ENCODE measurements at places on chromosomes 13 and 19. TPM values are rescaled to one million over a fixed set of nuclear protein-coding genes. Genes with fewer than 3 reads are reported as not detected.

Gene LGALS14
- total RNA-seq = 0.71 TPM

Gene SYT3
- 0.77 TPM for total RNA-seq

Gene NLRP11
- total RNA-seq = not detected

- DNase-seq = no peak
- H3K36me3 ChIP-seq = no peaks in the 10 kb centered on the region
- H3K4me1 ChIP-seq = peaks cover 6% of the 10 kb centered on the region
- no peaks in the 10 kb centered on the region for H3K27me3 ChIP-seq
- no peak overlapping the region for H3K4me3 ChIP-seq
Measured at GRCh38 chr13:76692346-76692745, 193.9 kb downstream of the KCTD12 start.

GRCh38 chr13:110897014-110897413 is 17.9 kb downstream of the ANKRD10 start:
- no peak for DNase-seq
- no peak overlapping the region for H3K27ac ChIP-seq

DNA sequence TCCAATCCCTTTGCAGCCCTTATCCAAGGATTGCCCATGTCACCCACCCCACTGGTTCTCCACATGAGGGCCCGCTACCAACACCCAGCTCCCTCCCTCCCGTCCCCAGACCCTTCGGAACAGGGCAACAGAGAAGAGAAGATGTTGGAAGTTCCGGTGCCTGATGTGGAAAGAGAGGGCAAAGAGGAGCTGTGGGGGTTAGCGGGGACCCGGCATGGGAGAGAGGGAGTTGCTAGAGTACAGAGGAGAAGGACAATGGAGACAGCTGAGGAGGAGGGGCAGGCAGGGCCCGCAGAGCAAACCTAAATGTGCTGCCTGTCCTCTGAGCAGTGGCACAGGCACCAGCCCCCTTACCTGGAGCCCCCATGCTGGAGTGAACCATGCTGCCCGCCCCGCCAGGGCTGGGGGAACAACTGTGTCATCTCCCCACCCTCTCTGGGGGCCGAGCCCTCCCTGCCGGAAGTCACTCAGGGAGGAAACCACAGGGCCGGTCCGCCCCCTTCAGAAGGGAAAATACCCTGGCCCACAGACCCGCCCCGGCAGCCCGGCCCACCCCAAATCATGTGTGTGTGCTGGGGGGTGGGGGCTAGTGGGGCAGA is at the start of gene POU2F2:
Gene POU2F2 (minus strand): TSS at position 417 of the 599 bp plus-strand sequence. CDS start 35 bp downstream, at position 382.
- no peaks in the 10 kb centered on the region for H3K4me1 ChIP-seq
- H3K27ac ChIP-seq = no peak within 1 kb of the TSS
- H3K27me3 ChIP-seq = peaks cover 87% of the 10 kb centered on the region
- no peak within 1 kb of the TSS for H3K4me3 ChIP-seq

DNA sequence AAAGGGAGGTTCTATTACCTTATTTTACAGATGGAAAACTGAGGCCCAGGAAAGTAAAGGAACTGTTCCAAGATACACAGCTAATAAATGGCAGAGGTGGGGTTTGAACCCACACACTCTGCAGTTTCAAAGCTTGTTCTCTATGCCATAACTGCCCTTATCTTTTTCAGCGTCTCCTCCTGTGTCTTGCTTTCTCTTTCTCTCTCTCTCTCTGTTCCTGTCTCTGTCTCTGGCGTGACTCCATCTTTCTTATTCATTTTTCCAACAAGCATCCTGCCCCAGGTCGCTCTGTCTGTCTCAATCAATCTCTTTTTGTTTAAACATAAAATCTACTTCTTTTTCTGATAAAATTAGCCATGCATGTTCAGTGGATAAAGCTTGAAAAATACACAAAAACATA is 3.2 kb upstream of the IFNL4 start:
- peaks cover 39% of the 10 kb centered on the region for H3K27me3 ChIP-seq
- no peak for DNase-seq
- no peak overlapping the region for H3K4me3 ChIP-seq
- peak overlapping the region; percentile 21 for H3K27ac ChIP-seq
- H3K36me3 ChIP-seq = no peaks in the 10 kb centered on the region
